Keratinocyte (primary cell): ENCODE measurements at places on chromosomes 7 and 10.

DNA sequence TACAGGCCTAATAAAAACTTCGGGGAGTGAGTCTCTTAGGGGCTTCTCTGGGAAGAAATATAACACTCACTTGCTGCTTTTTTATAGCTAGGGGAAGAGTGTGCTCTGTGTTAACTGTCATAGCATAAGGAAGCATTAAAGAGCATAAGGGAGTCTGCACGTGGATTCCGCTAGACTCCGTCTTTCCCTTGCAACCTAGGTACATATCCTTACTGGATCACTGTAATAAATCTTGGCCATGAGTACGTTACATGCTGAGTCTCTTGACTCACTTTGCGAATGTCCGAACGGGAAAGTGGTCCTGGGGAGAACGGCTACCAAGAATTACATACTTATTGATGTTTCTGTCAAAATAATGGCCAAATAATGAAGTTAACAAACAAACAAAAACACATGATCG lies 999.1 kb upstream of the MBL2 start:
- DNase-seq = no peak

- DNase-seq = no peak
Measured at GRCh38 chr10:29285624-29286051, 3.2 kb upstream of the LYZL1 start.

GRCh38 chr10:61063901-61064300 lies 119.9 kb upstream of the RHOBTB1 start:
- no peak for DNase-seq

DNA sequence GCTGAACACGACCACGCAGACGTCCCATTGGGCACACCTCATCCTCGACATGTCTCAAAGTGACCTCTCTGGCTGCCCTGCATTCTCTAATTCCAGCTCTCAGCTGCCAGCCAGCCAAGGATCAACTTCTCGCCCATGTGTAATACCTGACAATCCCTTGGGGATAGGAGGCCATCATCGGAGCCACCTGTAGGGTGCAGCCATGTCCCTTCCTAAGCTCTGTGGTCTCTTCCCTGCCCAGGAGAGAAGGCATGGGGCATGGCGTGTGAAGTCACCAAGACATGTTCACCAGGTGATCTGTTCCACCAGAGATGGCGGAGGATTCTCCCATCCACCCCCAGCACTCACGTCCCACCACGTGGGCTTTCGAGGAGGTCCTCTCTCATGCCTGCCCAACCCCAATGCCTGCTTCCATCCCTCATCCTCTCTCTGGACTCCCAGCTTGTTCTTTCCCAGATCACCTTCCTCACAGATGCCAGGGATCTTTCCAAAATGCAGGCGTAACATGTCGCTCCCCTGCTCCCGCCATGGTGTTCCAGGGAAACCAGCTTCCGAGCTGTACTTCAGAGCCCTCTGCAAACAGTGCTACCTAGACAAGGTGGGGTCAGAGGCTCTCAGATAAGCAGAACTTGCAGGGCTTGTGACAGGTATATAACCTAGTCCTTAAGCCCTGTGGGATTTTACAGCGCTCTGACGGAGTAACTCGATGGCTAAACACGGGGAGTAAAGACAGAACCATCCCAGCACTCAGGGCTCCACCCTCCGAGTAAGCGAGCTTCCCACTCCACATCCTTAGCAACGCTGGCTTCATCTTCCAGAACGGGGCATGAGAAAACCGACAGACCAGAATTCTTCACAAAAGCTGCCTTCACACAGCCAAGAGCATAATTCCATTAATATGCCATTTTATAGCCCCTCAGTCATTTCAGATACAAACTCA lies 41.1 kb downstream of the BRI3 start:
- DNase-seq = no peak

- no peak for DNase-seq
Measured at GRCh38 chr7:43113622-43114457, 1.4 kb downstream of the HECW1 start.

DNA sequence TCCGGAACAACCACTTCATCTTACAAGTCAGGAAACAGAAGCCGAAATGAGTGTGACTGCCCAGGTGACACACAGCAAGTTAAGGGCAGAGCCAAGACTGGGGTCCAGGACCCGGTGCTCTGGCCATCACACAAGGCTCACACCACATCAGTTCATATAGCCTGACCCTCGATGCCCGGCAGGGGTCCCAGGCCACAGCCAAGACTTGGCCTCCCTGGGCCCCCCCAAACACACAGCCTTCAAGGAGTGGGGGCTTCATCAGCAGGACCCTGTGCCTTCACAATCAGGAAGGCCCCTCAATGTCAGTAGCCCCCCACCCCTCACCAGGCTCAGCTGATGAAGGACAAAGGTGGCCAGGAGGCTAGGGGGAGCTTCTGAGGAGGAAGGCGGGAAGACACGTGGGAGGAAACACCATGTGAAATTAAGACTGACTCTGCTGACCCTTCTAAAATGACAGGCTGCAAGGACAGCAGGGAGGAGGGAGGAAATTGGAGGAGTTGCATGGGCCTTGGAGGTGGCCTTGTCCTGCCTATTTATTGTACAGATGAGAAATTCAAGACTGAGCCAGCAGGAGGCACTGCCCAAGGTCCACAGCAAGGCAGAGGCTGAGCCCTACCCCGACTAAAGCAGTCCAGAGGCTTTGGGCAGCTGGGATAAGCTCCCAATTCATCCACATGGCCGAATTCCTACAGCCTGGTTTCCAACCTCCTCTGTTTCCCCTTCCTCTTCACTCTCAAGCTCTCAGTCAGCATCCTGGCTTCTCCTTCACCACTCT lies 216.1 kb upstream of the ZMIZ1 start:
- no peak for DNase-seq

DNA sequence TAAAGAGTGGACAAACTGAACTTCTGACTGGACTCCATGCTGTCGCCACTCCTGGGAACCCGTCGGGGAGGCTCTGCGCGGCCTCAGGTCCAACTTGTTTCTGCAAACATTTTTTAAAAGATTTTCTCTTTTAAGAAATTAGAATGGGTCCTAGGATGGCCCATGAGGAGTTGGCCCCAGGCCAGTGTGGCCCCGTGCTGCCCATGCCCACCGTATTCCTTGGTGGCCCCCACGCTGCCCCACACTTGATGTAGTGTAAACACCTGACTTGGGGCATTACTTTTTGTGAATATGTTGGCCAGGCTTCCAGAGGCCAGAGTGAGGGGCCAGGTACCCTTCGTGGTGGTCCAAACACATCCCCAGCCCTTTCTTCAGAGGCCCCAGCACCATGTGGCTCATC lies 19.3 kb downstream of the ZNF316 start:
- no peak for DNase-seq
